T1000 (cell line): ENCODE measurements at places on chromosomes 13 and 19.
A peak's percentile ranks its signal among the peaks of the same experiment; 100 is the strongest.

- DNase-seq = no peak
Observed at GRCh38 chr13:26923824-26924605, 163.4 kb upstream of the GPR12 start.

DNA sequence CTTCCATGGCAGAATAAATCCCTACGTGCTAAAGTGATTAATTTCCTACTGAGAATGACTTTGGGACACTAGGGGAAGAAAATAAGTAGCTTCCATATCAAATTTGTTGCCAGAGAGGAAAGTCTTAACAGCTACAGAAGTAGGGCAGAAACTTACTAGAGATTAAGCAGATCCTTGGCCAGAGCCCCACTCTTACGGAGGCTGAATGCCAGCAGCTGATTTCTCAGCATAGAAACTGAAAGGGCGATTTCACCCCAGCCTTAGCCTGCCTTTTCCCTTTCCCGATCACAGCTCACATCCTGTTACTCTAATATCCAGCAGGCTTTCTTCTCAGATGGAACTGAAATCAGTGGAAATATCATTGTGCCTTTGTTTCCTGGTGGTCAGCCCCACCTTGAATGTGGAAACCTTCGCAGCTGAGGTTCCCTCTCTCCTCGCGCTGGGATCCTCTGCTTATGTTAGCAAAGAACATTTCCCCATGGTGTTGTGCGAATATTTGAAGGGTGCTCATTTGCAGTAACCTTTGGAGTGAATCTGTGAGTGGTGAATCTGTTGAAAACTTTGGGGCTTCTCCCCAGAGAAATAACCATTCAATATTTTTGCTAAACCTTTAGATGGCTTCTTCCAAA, 8.4 kb downstream of the FAM124A start:
- no peak for DNase-seq

- DNase-seq = no peak
Observed at GRCh38 chr13:41455725-41456419, 1.5 kb upstream of the RGCC start.

DNA sequence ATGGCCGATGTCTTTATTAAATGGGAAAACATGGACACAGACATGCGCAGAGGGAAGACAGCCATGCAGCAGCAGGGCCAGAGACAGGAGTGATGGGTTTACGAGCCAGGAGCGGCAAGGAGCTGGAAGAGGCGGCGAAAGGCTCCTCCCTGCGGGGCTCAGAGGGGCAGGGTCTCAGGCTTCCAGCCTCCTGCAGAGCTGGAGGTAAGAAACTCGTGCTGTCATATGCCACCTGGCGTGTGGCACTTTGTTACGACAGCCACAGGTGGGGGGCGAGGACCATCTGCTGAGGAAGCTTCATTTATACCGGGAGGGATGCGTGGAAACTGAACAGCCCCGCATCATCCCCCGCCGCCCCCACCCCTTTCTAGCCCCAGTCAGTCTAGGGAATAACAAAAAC, 52.0 kb upstream of the SPACA7 start:
- DNase-seq = no peak

DNA sequence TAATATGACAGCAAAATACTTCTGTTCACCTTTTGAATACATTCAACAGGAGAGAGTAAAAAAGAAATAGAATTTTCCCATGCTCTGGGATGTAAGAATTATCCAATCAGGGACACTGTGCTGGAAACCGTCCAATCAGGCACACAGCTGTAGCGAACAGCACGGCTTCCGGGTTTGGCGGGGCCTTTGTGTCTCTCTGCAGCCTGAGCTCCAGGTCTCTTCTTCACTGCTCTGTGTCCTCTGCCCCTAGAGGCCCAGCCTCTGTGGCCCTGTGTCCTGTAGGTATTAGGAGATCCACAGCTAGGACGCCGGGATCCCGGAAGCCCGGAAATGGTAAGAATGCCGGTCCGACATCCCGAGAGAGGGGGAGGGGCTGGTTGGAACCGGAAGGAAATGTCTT, 92.7 kb downstream of the ZNF737 start:
- DNase-seq = peak; percentile 29

DNA sequence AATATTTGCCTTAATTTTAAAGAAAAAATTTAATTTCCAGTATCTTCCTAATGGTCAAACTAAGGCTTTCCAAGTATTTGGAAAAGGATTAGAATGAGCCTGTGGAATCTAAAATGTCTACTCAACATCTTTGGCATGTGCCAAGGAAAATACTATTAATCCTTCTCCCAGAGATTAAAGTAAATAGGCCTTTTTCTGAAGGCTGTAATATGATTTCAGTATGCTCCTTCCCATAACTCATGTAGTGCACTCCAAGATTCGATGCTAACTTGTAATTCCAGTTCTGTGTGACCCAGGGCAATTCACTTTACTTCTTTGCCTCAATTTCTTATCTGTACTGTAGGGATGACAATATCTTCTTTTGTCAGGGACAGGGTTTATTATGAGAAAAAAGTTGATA, 196.9 kb downstream of the ZIC5 start:
- no peak for DNase-seq

DNA sequence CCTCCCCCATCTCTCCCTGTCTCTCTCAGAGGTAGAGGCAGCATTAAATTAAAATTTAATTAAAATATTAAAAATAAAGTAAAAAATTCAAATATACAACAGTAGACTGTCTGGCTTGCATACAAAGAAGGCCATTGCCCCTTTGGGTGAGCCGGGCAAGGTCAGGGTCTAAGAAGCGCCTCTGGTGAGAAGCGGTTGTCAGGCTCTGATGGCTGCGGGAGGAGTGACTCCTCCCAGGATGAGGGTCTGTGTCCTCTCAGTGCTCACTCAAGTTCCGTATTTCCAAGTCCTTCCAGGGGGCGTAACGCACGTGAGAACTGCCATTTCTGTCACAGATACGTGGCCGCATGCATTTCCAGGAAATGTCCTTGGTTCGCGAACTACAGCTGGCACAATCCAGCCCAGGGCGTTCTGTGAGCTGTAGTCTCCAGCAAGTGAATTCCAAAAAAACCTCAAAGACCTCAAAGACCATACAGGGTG, 737 bp upstream of the ZNF181 start:
- DNase-seq = no peak

DNA sequence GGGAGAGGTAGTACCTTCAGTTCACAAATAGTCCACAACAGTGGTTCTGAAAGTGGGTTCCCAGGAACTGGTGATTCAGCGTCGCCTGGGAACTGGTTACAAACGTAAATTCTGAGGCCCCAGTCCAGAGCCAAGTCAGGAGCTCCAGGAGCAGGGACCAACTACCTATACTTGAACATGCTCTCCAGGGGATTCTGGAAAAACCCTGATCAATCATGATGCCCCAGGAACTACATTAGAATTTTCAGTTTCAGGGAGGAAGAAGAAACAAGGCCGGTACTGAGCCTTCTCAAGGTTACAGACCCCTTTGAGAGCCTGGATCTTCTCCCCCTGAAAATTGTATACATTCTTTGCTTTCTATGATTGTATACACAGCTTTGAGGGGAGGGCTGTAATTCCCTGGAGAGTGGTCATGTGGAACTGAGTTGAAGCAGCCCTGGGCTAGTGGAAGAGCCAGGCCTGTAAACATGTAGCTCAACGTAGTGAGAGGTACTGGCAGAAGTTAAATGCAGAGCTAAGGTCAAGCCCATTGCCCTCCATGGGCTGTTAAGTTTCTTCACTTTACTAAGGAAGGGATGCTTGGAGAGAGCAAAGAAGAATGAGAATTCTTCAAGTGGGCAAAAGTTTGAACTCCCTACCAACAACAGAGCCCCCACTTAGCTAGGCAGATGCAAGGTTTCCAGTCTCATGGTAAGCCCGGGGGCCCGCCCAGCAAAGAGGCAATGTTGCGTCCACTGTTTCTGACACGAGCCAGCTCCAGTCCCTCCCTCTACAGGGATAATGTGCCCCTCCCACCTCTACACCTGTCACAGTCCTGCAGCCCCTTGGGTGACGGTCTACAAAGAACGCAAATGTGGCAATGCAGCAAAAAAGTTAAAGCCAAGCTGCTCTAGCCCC, 17.0 kb downstream of the DOCK9 start:
- DNase-seq = no peak

- peak; percentile 47 for DNase-seq
Observed at GRCh38 chr19:53132141-53132991, at the start of gene ZNF415. Gene ZNF415 (minus strand): TSS chr19:53132910. CDS start chr19:53122676, 10,234 bp downstream.

DNA sequence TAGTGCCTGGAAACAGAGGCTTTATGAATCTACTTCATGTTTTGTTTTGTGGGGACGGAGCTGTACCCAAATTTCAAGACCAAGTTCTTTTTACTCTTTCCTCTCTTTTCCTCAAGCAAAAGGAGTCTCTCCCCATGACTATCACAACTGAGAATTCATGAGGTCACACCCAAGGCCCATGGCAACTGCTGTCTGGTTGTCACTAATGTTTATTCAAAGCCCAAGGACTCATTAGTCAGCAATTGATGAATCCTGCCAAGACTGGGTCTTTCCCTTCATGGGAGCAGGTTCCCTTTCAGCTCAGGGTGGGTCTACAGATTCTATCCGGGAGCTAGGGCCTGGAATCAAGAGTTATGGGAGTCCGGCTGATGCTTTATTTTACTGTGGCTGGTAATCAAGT, 441.5 kb upstream of the PCDH20 start:
- DNase-seq = no peak

DNA sequence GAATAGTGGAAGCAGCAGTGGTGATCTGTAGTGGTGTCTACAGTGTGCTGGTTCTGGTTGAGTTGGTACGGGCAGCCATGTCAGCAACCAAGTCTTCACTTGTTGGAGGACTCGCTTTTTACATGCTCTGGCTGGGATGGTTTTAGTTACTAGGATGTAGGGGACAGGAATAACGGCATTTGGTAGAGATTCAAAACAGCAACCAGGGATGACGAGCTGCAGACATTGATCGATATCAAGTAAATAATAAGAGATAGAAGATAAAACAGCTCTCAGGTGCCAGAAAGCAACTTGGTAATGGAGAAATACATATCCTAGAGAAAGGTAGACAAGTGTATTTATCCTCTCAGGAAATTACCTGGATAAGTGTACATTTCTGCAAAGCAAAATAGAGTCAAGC, 84.3 kb downstream of the PCCA start:
- no peak for DNase-seq

DNA sequence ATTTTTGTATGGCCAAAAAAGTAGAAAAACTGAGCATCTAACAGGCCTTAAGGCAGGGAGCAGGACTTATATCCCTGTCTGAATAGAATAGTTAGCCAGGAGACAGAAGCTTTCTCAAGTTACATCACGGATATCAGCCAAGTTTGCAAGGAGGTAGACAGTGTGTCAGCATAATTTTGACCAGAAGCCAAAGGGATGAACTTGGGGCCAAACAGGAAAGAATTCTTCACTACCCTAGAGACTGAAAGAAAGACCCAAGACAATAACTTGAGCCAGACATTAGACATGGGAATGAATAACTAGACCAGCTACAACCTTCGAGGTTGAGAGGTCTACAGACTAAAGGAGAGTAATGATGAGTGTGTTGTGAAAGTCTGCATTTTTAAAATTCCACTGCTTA, 48.1 kb upstream of the PCDH9 start:
- no peak for DNase-seq

DNA sequence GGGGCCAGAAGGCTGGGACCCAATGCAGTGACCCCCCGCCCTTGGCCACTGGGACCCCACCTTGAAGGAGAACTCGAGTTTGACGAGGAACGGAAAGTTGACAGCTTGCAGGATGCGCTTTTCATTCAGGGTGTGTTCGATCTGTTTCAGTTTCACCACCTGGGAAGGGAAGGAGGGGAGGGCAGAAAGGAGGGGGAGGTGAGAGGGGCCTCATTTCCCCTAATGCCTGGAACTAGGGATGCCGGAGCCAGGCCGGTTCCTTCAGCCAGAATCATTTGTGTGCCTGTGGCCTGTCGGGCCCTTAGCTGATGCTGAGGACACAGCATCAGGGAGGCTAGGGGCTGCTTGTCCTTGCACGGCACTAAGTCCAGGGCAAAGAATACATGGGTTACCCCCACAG, 12.2 kb upstream of the SAMD1 start:
- DNase-seq = no peak

DNA sequence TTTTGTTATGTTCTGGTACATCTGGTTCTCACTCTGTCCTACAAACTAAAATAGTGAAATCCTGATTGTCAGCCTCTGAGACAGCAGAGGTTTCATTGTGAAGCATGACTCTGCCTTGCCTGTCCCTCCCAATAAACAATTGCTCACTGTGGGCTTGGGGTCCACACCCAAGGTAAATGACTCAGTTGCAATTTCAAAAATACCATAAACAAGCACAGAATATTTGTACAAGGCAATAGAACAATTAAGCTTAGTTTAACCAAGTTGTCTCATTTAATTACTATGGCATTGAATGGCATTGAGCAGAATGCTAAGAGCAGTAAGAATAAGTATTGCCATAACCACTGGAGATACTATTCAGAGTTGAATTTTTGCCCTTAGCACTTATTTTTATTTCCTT, 353.6 kb downstream of the SPRY2 start:
- DNase-seq = no peak

DNA sequence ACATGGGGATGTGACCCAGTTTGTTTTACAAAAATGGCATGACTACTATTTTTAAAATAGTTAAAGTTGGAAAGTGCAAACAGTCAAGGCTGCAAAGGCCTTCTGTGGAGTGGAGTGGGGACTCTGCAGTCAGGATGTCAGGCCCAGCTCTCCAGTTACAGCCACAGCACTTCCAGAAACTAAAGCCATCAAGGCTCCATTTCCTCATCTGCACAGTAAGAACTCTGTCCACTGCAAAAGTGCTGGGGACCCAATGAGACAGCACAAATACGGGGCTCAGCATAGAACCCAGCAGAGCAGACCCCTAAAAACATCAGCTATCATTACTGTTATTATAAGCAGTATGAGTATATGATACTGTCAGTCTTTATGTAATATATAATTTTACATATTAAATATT, 73.6 kb downstream of the SACS start:
- no peak for DNase-seq

DNA sequence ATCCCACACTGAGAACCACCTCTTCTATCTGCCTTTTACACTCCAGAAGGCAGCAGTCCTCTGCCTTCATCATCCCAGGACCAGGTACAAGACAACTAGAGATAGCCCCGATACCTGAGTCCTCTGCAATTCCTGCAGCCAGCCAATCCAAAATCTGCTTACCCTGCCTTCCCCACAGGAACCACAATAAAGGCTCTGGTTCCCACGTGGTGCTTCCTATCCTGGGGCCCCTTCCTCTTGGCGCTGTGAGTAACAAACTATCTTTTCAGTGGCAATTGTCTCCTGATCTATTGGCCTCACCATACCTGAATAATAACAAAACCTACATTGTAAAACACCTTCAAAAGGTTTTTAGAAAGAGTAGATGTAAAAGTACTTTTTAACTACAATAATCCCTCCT, 63.1 kb downstream of the ZDHHC20 start:
- DNase-seq = no peak
